ENCODE measurements at places on chromosomes 7 and 10.

DNA sequence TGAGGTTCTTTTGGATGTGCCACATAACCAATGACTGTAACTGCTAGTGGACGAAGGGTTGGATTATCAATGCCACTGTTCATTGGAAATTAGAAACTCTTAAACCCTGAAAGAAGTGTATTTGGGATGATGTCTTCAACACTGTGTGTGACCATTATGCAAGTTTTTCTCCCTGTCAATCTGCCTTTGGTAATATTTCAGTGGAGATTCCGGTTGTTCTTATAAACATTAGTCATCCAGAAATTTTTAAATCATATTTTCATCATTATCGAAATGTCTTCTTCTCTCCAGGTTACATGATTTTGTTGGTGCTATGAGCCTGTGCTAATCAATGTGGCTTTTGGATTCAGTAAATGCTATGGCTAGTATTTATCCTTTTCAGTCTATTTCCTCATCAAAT is 61.7 kb upstream of the KLF6 start:
- peaks cover 25% of the 10 kb centered on the region for H3K4me1 ChIP-seq
- no peak overlapping the region for H3K4me3 ChIP-seq
- no peaks in the 10 kb centered on the region for H3K36me3 ChIP-seq
- no peaks in the 10 kb centered on the region for H3K27me3 ChIP-seq
- no peak for DNase-seq

DNA sequence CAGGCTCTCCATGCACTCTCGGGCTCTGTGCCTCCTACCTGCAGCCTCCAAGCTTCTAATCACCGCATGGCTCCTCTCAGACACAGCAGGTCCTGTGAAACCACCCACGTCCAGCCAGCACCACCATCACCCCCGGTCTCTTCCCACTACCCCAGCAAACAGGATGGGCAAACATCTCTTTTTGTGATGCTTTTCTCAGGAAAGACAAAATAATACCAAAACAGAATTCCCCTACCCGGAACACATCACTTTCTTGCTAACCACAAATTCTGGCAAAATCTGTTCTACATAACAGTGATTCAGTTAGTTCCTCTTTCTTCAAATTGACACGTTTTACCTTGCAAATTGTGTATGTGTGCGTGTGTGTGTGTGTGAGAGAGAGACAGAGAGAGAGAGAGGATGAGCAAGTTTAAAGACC is 6.5 kb downstream of the SNX8 start:
- no peaks in the 10 kb centered on the region for H3K36me3 ChIP-seq
- H3K4me3 ChIP-seq, result no peak overlapping the region
- H3K27me3 ChIP-seq, result no peaks in the 10 kb centered on the region
- no peaks in the 10 kb centered on the region for H3K4me1 ChIP-seq

GRCh38 chr10:47346581-47347302 is 1.4 kb upstream of the RBP3 start:
- no peak overlapping the region for H3K4me3 ChIP-seq
- no peaks in the 10 kb centered on the region for H3K4me1 ChIP-seq
- no peaks in the 10 kb centered on the region for H3K36me3 ChIP-seq
- no peaks in the 10 kb centered on the region for H3K27me3 ChIP-seq
- no peak for DNase-seq

GRCh38 chr10:22531008-22531407 is 183.4 kb downstream of the PIP4K2A start:
- DNase-seq, result no peak
- no peak overlapping the region for H3K27ac ChIP-seq
- H3K36me3 ChIP-seq, result no peaks in the 10 kb centered on the region
- no peaks in the 10 kb centered on the region for H3K4me1 ChIP-seq
- H3K27me3 ChIP-seq, result no peaks in the 10 kb centered on the region

All from body of pancreas (tissue), 4 donors.